GM19239 (cell line): ENCODE measurements at places on chromosomes 11 and 22.

GRCh38 chr11:101803651-101804050, 111.2 kb upstream of the CEP126 start:
- DNase-seq = no peak

DNA sequence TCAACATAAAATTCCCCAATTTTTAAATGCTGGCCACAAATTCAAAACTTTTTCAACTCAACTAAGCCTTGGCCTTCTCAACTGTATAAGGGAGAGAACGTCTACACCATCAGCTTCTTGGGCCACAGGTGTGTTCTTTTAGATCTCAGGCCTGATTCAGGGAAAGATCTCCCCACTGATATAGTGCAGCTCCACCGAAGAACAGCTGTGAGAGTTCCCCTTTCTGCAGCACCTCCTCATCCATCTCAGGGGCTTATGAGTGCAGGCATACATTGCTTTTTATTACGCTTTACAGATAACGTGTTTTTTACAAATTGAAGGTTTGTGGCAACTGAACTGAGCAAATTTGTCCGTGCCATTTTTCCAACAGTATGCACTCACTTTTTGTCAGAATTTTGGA, 8.0 kb upstream of the CD82 start:
- no peak for DNase-seq

DNA sequence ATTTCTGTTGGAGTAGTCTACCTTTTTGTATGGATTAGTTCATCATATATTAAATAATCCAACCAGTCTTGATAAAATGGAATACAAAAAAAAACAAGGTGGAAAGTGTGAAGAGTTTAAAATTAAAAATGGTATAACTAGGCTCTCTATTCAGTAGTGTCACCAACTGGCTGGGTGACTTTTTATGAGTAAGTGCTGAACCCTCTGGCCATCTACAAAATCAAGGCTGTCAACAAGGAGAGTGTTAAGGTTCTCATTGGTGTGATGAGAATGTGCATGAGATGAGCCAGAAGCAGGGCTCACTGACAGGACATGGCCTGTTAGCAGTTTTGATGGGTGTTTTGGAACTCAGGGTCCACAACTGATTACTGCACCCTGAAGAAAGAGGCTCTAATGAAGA, 343.2 kb downstream of the AASDHPPT start:
- DNase-seq = no peak

- no peak for DNase-seq
These were observed 34.4 kb downstream of the PRCP start for GRCh38 chr11:82865841-82866240.

- no peak for DNase-seq
These were observed 105.8 kb upstream of the LDLRAD3 start for GRCh38 chr11:35838071-35838470.

DNA sequence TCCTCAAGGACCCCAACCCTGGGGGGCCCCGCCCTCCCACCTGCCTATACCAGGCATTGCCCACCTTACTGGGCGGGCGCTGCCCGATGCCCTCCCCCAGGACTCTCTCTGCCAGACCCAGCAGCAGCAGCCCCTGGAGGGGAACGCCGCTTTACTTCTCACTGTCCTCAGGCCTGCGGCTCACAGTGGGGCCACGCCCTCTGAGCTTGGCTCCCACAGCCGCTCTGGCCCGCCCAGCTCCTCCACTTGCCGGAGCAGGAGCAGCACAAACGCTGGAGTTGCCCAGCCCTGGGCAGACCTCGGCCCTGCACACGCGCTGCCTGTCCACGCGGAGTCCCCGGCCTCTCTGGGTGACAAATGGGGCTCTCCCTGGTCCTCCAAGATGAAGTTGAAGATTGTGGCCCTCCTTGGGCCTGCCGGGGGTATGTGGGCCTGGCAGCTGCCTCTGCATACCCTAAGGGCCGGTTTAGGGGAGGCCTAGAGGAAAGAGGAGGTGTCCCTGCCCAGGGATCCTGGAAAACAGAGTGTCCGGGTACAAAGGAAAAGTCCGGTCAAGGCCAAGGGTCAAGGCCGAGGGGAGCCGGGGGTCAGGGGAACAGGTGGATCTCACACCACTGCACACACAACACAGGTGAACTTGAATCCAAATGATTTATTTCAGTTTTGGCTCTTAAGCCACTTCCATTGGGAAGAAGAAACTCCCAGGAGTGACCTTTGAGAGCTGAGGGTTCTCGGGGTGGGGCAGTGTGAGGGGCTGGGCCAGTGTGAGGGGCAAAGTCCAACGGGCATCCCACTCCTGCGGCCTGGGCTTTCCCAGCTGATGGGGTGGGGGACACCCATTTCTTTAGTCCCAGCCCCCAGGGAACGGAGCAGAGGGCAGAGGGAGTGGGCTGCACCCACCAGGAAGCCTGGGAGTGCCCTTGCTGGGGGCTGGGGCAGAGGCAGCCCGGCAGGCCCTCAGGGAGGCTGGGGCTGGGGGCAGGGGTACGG, 674 bp upstream of the BAIAP2L2 start:
- no peak for DNase-seq

- no peak for DNase-seq
These were observed 1289.4 kb downstream of the LRRC4C start for GRCh38 chr11:40170078-40170477.

DNA sequence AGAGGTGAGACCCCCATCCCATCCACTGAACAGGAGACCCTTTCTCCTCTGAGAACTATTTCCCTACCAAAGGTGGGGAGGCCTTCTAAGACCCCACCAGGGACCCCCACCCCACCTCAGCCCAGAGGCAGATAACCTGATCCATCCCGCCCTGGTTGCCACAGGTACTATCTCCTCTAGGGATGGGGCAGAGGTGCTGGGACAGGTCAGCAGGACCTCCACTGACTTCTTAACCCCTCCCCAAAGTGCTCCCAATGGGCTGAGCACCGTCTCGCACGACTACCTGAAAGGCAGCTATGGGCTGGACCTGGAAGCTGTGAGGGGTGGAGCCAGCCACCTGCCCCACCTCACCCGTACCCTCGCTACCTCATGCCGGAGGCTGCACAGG, 4.3 kb downstream of the INPPL1 start:
- DNase-seq = no peak

GRCh38 chr22:49566141-49566541, 261.5 kb downstream of the BRD1 start:
- DNase-seq = no peak

- no peak for DNase-seq
These were observed 14.4 kb upstream of the ST3GAL4 start for GRCh38 chr11:126340960-126341606.

DNA sequence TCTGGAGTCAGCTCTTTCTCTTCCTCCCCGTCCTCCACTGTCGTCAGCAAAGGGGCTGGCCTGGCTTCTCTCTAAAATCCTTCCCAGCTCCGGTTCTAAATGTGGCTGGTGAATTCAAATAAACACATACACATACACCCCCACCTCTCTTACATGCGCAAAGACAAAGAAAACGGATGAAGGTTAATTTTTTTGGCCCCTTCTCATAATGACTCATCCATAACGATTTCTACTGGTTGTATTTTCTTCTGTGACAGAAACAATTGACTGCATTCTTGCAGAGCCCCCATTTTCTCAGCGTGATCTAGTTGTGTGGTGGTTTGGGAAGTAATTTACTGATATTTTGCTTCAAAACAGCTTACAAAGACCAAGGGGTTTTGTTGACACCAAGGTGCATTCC, 130.0 kb upstream of the NTM start:
- no peak for DNase-seq

DNA sequence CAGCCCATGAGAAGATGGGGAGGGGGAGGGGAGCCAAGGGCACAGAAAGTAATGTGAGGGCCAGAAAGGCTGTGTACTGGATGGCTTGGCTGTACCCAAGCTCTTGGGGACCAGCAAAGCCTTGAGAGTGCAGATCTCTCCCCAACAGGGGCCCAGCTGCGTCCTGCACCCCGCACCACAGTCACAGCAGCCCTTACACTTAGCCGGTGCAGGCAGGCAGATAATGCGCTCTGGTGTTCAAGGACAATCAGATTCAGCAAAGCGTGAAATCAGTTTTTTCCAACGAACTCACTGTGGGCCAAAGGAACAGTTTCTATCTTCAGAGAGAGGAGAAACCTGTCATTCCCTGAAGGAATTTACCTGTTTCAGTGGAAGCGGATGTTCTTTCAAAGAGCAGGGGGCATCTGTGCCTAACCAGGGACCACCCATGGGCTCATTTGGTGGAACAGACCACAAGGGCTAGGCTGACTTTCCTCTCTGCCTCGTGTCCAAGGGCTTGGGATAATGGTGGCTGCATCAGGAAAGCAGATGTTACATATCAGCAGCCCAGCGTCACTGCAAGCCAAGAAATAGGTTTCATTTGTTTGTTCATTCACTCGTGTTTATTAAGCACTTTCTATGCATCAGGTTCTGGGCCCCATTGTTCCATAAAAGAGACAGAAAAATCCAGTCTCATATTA, 81.2 kb upstream of the SPON1 start:
- DNase-seq = no peak

- DNase-seq = peak; percentile 8
These were observed 24.4 kb upstream of the FSHB start for GRCh38 chr11:30206249-30206996.

DNA sequence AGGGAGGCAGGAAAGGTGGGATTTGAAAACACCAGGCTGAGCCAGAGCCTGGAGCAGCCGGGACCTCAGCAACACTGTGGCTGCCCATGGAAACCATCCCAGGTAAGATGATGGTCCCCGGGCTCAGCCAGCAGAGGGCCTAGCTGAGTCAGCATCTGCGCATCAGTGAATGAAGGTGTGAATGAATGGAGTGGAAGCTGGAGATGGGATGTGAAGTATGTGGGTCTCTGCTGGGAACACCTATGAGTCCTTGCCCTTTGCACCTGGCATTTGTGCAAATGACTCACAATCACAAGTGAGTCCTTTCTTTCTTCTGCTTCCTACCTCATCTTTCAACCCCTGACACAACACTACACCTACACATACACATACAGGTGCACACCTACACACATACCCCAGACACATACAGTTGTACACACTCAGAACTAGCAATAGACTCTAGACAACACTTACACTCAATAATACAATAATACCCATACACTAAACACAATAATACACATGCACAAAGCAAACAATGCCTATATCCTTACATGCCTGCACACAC, 62.8 kb upstream of the PRDM11 start:
- DNase-seq = no peak

DNA sequence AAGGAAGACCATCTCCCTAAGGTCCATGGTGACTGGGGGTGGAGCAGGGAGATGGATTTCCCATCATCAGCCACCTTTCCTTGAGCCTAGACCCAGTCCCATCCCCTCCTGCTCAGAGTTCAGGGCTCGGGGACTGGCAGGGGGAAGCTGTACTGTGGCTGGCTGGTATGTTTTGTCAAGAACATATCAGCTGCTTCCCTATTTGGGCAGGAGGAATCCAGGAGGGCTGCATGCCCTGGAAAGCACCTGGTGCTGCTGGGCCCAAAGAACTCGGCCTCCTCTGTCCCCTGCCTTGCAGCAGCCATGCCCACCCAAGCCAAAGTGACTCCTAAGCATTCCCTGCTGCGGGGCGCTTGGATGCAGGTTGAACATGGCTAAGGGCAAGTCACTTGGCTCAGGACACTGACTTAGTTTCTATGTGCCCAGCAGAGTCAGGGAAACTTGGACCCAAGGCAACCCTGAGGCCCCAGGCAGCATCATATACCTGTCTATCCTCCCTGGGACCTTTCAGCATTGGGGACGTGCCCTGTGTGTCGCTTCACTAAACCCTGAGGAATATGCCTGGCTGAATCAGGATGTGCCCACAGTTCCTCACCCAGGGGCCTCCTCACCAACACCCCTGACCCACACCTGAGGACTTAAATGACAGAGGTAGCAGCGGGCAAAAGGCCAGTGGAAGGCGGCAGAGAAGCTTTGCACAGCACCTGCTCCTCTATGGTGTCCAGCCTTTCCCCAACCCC, 43.1 kb downstream of the BUD13 start:
- DNase-seq = no peak

- DNase-seq = no peak
These were observed 4.8 kb upstream of the PRDM11 start for GRCh38 chr11:45141631-45142030.

DNA sequence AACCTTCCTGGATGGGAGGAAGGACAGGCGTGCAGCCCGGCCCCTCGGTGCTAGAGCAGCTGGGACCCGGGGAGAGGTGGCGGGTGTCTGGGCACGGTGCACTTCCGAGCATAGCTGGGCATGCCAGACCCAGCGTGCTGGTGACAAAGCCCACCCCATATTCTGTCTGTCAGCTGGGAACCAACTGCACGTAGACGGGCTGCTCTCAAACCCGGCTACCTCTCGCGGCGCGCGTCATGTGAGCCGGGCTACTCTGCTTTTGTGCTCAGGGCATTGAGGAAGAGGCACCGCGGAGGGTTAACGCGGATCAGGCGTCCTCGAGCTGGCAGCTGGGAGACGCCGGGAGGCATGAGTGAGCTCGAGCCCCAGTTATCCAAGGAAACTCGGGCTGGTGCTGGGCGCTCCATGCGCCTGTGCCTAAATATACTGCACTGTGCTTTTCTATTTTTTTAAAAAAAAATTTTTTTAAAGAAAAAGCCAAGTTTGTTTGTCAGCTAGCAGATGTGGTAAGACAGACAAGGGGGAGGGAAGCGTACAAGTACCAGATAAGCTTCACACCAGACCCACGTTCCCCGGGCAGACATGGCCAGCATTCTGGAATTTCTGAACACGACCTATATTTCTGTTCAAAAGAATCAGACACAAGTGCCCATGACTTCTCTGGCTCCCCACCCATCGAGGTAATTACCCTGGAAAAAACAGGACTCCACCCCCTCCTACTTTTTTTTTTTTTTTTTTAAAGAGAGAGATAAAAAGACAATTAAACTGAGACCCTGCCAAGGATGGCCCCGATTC, 425.6 kb downstream of the SHANK2 start:
- DNase-seq = no peak
